ENCODE measurements at places on chromosomes 3 and 15.

DNA sequence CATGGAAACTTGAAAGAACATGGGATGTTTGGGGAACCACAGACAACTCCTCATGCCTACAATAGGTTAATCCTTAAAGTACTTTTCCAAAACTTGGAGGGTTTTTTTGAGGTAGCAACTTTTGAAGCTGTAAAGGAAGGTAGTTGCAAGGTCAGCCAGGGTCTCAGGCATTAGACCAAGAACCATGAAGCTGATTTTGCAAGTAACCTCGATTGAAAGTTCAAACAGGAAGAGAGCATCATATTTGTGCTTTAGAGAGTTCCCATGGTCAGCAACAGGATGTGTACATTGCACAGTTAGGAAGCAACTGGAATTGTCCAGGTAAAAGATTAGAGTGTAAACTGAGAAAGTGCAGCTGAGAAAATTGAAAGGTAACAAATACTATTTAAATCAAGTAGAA, 199.8 kb upstream of the NR2F2 start:
- no peak for DNase-seq

GRCh38 chr3:65811086-65811761, 227.5 kb downstream of the MAGI1 start:
- DNase-seq, result no peak

GRCh38 chr15:47822048-47822447, 104.7 kb downstream of the SEMA6D start:
- DNase-seq, result no peak

GRCh38 chr3:120678984-120679383, 3.1 kb downstream of the HGD start:
- no peak for DNase-seq

- DNase-seq, result no peak
Measured at GRCh38 chr3:124360563-124360962, 368.6 kb upstream of the ROPN1 start.

DNA sequence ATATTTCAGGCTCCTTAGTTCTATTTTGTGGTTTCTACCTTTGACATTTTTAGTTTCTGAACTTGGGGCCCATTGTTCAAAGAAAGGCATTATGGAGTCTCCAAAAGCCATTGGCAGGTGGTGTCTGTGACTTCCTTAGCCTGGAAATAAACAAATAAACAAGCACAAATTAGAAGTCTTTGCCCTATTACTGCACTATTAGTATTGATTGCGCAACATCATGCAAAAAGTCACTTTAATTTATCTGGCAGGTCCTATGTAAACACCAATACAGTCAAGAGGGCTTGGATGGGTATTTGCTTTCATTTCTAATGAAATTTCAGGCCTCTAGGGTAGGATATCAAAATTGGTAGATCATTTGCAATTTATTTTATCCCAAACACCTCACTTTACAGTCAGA, 85.6 kb downstream of the LPP start:
- no peak for DNase-seq

DNA sequence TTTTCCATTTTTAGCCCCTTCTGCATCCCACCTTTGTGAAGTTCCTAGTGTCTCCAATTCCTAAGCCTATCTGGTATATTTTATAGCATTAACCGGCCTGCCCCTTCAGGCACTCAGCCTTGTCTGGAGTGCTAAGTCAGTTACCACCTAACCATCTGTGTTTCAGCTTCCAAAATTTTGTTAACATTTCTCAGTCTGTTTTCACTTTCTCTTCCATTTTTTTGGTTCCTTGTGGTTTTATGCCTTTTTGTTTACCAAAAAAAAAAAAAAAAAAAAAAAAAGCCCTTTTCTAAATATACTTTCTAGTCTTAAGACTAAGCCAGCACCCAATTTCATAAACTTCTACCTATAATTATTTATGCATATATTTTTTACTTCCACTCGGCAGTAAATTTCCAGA, 92.4 kb downstream of the CSNK1G1 start:
- DNase-seq, result no peak

GRCh38 chr15:68430471-68431036, 1.4 kb downstream of the ITGA11 start:
- DNase-seq, result peak; percentile 39

DNA sequence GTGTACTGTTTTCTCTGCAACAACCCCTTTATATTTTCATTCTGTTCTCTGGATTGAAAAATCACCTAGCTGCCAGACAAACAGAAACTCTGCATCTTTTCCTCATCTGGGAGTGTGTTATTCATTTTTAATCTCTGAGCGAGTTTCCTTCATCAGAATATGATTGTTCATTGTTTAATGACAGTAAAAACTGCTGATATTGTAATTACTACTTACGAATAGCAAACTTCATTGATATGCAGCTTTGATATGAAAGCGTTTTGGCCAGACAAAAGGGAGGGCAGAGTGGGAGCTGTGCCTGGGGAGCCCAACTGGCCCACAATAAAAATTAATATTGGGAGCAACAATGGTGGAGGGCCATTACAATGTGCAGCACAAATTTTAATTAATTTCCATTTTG, 132.7 kb upstream of the SKOR1 start:
- no peak for DNase-seq

GRCh38 chr15:67116742-67117141, 51.3 kb downstream of the SMAD3 start:
- DNase-seq, result no peak

DNA sequence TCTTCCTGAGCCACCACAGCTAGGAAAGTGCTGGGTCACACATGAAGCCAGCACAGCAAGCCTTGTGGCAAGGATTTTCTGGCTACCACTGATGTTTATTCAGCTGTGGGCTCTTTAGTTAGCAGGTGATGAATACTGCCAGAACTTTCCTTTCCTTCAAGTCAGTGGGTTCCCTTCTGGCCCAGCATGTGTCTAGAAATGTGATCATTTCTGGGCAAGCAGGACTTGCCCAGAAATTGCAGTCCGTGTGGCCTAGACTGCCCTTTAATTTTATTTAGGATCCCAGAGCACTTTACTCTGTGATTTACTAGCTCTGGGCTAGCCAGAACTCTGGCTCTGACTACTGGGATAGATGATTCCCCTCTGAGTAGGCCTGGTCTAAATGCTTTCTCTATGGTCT, 397.5 kb downstream of the ZIC4 start:
- no peak for DNase-seq

DNA sequence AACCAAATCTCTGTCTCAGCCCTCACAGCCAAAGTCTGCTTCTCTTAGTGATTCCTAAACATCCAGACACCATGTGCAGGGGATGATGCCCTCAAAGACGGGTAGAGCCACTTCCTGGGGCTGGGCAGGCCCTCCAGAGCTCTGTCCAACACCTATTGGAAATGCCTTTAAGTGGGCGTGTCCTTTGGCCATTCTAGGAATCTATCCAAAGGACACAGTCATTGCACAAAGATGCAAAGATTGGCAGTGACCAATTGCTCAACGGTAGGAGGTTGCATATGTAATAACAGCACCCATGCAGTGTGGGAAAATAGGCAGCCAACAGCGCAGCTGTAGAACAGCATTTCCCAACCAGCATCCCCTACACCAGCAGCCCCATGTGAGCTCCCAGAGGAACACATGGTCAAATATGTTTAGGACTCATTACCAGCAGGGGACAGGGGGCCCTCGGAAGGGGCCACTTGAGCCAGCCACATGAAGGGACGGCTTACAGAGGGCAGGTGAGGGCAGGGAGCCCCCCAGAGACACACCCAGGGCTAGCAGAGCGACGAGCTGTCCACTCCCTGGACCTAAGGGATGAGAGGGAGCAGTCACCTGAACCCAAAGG, 142.8 kb upstream of the IQSEC1 start:
- DNase-seq, result no peak

GRCh38 chr15:74010929-74011540, 16.5 kb downstream of the PML start:
- no peak for DNase-seq

DNA sequence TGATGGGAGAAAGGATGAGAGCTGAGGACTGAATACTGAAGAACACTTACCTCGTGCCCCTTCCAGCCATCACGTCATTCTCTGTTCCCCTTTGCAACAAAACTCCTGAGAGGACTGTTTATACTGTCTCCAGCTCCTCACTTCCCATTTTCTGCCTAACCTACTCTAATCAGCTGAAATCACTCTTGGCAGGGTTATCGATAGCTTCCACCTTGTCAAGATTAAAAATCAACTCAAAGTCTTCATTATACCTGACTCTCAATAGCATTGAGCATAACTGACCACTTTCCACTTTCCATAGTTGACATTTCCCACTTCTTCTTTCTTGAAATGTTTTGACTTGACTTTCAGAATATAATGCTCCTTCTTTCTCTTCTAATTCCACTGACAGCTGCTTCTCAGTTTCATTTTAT, 4.3 kb downstream of the BTBD1 start:
- DNase-seq, result no peak

DNA sequence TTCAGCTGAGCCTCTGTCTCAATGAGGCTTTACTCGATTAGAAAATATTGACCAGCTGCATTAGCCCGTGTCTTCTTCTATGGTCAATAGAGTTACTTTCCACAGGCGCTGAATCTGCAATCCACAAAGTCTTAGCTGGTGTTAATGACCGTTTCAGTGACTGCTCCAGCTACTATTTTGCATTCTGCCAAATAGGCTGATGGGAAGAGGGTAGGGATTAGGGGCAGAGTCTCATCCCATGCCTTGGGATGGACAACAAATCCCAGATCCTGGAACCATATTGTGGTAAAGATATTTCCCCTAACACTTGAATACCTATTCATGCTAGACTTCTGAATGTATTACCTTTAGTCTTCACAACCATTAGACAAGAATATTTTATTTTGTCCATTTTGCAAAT, 29.5 kb upstream of the MAGI1 start:
- DNase-seq, result no peak

DNA sequence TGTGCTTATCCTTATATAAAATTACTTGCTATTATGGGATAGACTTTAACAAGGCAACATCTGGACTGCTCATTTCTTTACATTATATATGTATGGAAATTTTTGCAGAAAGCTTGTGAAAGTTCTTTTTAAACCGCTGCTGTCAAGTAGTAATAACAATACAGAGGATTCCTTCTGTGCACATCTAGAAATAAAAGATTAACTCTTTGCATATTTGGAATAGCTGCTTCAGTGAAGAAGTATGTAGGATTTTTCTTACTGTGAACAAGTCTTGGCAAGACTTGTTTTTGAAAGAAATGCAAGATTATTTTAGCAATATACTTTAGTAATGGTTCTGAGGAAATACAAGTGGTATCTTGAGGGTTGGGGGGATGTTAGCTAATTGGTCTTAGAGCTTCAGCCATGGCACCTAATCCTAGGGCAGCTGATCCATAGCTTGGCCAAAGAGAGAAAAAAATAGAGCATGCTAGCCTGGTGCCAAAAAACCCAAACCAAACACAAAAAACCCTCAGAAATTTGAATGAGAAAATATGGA, 4.3 kb downstream of the PRKCI start:
- DNase-seq, result no peak

DNA sequence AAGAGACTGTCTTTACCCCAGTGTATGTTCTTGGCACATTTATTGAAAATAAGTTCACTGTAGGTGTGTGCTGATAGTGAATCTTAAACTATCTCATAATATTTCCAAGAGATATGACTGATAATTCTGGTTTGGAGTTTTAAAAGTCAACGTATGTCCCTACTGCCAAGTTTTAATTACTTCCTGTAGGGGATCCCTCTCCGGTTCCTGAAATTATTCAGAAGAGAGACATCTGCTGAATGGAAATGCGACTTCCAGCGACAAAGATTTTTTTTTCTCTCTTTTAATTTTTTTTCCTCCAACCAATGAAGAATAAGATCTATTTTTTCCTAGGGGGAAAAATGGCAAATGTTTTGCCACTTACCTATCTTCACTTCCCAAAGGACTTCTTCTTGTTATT, 498.9 kb upstream of the TGFBR2 start:
- no peak for DNase-seq

- no peak for DNase-seq
Measured at GRCh38 chr3:187150599-187150998, 11.3 kb upstream of the RPL39L start.

DNA sequence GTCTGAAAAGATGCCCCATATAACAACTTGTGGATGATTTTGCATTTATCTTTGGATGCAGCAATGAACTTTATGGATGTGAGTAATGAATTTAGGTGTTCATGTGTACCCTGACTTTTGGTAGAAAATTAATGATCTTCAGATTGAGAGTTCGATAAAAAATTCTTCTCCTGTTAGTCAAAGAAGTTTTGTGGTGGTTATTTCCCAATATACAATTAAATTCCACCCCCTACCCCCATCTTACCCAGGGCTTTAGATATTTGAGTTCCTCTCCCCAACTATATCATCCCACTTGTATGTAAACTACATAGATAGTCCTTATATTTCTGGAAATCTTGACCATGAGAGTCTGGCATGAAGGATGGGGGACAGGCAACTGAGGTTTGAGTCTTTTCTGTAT, 126.1 kb upstream of the ALDH1A3 start:
- DNase-seq, result no peak

- DNase-seq, result peak; percentile 77
Measured at GRCh38 chr15:80780416-80781221, 1.4 kb downstream of the CEMIP start.

DNA sequence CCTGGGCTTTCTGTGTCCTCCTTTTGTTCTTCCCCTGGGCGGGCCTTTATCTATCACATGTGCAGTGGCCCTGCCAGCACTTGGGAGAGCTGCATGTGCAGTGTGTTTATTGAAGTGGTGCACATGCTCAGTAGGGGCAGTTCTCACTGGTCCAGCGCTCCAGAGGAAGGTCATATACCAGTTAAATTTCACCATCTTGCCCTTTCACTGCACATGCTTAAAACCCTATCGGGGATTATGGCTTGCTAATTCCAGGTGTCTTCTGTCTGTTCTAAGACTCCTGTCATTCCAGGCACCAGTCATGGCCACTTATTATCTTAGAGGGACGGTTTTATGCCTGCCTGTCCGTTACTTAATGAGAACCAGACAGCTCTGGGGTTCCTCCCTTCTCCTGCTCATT, 52.2 kb downstream of the ROPN1B start:
- no peak for DNase-seq

GRCh38 chr3:105466072-105466471, 99.4 kb downstream of the ALCAM start:
- no peak for DNase-seq

- no peak for DNase-seq
Measured at GRCh38 chr15:69104050-69104750, 56.2 kb upstream of the GLCE start.

DNA sequence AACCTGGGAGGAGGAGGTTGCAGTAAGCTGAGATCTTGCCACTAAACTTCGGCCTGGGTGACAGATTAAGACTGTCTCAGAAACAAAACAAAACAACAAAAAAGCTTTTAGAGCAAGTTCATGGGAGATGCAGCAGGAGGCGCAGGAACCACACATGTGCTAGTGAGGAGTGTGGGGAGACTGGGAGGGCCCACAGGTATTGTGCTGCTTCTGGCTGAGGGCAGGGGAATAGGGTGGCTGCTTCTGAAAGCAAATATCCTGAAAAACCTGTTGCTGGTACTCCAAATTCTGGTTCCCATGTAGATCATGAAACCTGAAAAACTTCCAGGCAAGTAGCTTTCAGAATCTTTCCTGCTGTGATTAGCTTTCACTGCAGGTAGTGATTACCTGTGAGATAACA, 22.1 kb downstream of the TYRO3 start:
- no peak for DNase-seq

All from sciatic nerve (tissue), 2 donors.